Pancreas (tissue), 10 donors: ENCODE measurements at places on chromosomes 11 and 22. TPM values are rescaled to one million over a fixed set of nuclear protein-coding genes. Genes with fewer than 3 reads are reported as not detected.

The RAB39A gene
- total RNA-seq = 0.90 TPM

The LUZP2 gene
- 0.19 TPM for total RNA-seq

DNA sequence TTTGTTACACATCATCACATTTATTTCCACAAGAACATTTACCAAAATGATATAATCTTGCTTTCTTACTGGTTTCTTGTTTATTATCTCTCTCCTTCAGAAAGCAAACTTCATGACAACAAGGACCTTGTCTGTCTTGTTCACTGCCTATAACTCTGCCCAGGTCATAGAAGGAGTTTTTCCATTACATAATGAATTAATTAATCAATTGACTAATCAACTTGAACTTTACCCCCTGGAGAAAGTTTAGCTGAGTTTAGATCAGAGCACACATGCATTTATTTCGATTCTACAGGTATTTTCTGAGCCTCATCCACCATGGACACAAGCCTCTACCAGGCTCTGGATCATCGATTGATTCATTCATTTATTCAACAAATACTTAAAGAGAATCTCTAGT is 6.3 kb upstream of the PRG2 start:
- H3K27me3 ChIP-seq = no peaks in the 10 kb centered on the region
- H3K27ac ChIP-seq = no peak overlapping the region
- H3K4me3 ChIP-seq = no peak overlapping the region
- no peaks in the 10 kb centered on the region for H3K4me1 ChIP-seq
- no peak for DNase-seq

The ASCL2 gene
- total RNA-seq = 0.83 TPM

The CBLIF gene
- 2.1 TPM for total RNA-seq

- H3K27ac ChIP-seq = no peak overlapping the region
- H3K27me3 ChIP-seq = no peaks in the 10 kb centered on the region
- H3K4me3 ChIP-seq = no peak overlapping the region
- H3K4me1 ChIP-seq = no peaks in the 10 kb centered on the region
- H3K36me3 ChIP-seq = peaks cover 10% of the 10 kb centered on the region
These were observed 8.6 kb downstream of the TMEM121B start for GRCh38 chr22:17112491-17113042.

DNA sequence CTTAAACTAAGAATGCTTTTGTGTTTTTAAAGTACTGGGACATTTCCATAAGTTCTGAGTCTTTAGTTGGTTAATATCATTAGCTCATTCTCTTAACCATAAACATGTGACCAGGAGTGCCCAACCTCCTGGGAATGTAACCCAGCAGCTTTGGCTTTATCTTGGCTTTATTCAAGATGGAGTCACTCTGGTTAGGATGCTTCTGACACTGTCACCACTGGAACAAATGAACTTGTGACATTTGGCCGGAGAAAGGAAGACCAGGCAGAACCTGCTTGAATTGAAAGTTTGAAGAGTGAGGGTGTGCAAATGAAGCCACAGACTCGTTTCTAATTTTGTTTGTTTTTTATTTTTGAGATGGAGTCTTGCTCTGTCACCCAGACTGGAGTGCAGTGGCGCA is 54.6 kb downstream of the OSBP2 start:
- H3K36me3 ChIP-seq = no peaks in the 10 kb centered on the region
- no peaks in the 10 kb centered on the region for H3K27me3 ChIP-seq
- no peak overlapping the region for H3K27ac ChIP-seq
- H3K4me3 ChIP-seq = no peak overlapping the region
- no peak for DNase-seq

The MS4A6E gene
- total RNA-seq = not detected

The PGGHG gene
- 98.3 TPM for total RNA-seq
